ENCODE measurements at places on chromosomes 1 and 21.

- no peak for DNase-seq
Observed at GRCh38 chr1:88581703-88582102, 102.4 kb upstream of the PKN2 start.

DNA sequence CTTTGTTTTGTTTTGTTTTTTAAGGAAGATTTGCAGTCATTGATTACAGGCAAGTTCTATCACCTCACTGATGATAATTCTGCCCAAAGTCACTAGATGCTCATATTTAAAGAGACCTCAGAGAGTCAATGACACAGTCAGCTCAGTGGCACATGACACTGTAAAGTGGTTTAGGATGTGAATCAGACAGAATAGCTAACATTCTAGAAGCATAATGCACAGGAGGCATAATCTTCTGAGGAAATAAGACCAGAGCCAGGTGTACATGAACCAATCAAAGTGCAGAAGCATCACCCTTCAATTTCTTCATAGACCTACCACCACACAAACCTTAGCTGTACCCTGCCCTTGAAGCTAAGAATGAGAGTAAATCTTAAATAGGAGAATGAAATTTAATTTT, 268.5 kb downstream of the BRINP2 start:
- DNase-seq = no peak

- no peak for DNase-seq
Observed at GRCh38 chr1:187383366-187383765, 554.6 kb downstream of the PLA2G4A start.

DNA sequence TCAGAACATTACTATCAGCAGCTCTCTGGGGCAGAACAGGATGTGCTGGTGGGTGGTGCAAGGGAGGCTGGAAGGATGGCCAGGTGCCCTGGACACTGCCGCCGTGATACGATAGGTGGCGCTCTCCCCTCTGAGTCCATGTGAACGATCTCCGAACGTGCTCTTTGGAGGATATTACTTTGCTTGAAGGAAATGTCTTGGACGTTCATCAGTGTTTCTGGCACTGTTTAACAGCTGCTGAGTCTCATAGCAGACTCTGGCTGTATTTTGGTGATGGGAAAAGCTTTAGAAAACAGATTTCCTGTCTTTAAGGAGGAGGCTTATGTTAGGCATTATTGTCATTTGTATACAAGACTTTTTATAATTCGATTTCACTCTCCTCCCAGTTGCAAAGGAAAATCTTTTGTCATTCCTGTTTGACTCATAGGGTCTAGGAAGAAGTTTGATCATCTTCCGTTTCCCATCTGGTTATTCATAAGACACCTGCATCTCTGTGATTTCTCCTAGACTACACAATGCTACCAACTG, 386.2 kb upstream of the ADGRL2 start:
- DNase-seq = peak; percentile 52

GRCh38 chr1:5686925-5687706, 305.1 kb downstream of the NPHP4 start:
- DNase-seq = no peak

- no peak for DNase-seq
Observed at GRCh38 chr1:212745303-212745702, 45.7 kb upstream of the BATF3 start.

- no peak for DNase-seq
Observed at GRCh38 chr1:150514913-150515327, 632 bp upstream of the FALEC start.

GRCh38 chr1:26044971-26045721, 772 bp downstream of the SLC30A2 start:
- no peak for DNase-seq

GRCh38 chr1:205313563-205314308, 7.8 kb downstream of the NUAK2 start:
- DNase-seq = no peak

GRCh38 chr1:172581779-172582178, 48.8 kb downstream of the SUCO start:
- no peak for DNase-seq

DNA sequence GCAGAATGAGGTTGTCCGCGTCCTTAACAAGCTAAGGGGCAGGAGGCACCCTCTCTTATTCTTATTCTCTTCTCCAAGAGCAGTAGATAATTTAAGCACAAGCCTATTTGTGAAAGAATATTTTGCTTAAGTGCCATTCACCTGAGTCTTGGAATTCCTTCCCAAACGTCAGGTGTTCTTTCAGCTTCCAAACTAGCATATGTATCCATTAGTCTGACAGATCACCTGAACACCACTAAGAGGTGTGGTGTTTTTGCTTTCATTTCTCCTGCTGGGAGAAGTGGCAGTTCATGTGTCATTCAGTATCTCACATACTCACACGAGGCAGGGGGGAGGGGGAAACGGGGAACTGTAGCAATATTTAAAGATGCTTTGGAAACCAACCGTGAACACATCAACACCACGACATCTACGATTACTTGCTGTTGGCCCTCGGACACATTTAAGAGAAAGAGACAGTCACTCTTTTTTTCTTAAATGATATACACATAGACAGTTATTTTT, 45.5 kb upstream of the RBM15 start:
- no peak for DNase-seq

GRCh38 chr1:147547065-147547464, 5.8 kb downstream of the BCL9 start:
- DNase-seq = no peak

GRCh38 chr1:5419501-5419900, 572.7 kb downstream of the NPHP4 start:
- no peak for DNase-seq
